ENCODE measurements at places on chromosomes 5 and 9. TPM values are rescaled to one million over a fixed set of nuclear protein-coding genes. Genes with fewer than 3 reads are reported as not detected.

Gene DROSHA
- total RNA-seq: 44.0 TPM

Gene ABCA1
- 43.2 TPM for total RNA-seq

Gene MSX2
- 0.50 TPM for total RNA-seq

Gene UGT3A1
- total RNA-seq: not detected

Gene TRIM36
- 0.53 TPM for total RNA-seq

Gene LCN15
- total RNA-seq: not detected

Gene CDX1
- 0.12 TPM for total RNA-seq

Gene IFNA2
- total RNA-seq: not detected
